ENCODE measurements at places on chromosomes 11 and 22.

DNA sequence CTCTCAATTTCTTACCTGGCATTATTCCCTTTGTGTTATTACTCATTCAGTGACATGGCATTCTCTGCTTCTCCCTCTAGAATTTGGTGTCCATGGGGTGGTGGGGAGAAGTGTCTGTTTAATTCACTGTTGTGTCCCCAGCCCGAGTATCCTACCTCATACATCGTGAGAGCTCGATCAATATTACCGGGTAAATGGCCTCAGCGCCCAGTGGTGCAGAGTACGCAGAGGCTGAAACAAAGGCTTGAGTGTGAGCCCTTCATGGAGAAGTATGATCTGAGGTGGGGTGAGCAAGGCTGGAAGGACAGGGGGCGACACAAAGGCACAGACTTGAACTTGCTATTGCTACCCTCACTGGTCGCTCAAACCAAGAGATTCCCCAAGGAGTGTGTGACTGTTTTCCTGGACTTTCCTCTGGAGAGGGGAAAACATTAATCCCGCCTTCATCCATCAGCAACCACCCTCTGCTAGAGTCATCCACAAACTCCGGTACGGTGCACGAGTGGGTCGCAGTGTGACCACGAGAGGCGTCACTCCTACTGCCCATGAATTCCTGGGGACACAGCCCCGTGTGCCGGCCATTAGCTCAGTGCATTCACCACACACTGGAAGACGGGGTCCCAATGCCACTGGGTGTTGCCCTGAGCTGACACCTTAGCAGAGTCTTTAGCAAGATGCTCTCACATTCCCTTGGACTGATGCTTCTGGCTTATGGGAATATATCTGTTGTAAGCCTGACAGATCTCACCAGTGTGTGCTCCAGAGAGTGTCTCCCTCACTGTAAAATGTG, 35.0 kb upstream of the CCND1 start:
- DNase-seq: no peak

DNA sequence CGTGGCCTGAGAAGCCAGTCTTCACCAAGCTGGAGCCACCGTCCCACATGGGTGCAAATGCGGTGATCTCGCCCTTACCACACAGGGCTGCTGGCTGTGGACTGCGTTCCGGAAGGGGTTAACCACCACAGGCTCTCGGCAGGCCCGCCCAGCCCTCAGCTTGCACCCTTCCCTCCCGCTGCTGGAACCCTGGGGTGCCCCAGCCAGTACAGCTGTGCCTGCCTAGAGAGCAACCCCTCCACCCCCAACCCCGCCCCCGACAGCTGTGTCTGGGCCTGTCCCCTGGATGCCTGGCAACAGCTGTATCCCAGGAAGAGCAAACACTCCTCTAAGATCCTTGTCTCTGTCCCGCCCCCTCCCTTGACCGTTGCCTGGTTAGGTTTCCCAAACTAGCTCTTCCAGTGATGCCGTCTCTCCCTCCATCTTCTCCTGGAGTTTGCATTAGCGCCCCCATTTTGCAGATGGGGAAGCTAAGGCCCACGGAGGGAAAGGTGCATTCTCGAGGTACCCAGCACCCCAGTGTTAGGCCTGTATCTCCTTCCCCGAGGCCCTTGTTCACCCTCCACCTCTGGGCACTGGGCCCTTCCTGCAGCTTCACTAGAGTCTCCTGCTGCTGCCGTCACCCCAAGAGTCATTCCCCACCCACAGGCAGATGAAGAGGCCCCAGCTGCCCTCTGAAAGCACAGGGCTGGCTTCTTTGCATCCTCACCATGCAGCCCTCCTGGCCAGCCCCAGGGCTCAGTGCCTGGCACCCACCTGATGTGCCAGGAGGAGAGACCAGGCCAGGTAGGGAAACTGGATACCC, 12.6 kb upstream of the COX8A start:
- DNase-seq: no peak

- no peak for DNase-seq
Observed at GRCh38 chr11:113304916-113305315, 9.5 kb upstream of the TTC12 start.

DNA sequence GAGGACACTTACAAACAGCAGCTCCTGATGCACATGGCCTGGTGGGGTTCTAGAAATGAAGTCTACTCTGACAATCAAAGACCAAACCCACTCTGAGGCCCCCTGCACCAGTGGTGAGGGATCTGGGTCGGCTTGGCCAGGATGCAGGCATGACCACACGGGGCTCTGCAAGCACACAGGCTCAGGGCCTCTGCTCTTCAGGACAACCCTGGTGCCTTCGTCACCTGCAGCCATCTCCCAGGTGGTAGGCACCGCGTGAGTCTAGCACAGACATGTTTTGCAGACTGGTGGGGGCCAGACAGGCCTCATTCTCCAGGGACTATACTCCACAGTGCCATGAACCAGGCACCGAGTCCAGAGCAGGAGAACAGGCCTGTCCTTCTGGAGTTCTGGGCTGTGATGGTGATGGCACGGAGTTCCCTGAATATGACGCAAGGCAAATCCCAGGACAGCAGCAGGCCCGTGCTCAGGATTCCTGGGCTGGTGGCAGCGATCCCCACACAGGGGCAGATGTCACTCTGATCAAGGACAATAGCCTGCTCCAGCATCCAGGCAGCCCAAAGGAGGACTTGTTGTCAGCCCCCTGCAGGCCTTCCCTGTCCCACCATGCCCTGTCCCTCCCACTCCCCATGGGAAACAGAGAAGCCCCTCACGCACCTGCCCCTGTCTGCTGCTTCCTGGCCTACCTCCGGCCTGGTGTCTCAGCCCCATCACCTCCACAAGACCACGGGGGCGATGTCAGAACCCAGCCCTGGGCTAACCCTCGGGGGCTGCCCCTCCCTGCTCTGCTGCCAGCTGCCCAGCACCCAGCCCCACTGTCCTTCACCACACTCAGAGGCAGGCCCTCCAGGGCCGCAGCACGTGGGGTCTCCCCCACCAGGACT, 36.1 kb downstream of the GNB1L start:
- no peak for DNase-seq

GRCh38 chr22:26848244-26848920, 191.0 kb downstream of the MIAT start:
- no peak for DNase-seq

DNA sequence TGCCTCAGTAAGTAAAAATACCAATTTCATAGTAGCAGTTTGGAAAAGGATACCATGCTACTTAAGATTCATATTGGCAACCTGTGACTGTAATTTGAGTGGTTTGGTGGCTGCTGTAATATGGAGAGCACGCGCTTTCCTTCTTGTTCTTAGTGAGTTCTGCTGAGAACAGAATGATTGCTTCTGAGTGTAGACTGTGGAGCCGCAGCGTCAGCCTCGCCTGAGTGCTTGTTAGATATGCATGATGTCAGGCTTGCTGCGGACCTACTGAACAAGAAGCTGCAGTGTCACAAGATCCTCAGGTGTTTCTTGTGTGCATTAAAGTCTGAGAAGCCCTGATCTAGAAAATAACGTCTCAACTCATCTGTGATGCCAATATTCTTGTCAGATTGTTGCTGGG, 143.2 kb downstream of the ARHGAP42 start:
- no peak for DNase-seq

DNA sequence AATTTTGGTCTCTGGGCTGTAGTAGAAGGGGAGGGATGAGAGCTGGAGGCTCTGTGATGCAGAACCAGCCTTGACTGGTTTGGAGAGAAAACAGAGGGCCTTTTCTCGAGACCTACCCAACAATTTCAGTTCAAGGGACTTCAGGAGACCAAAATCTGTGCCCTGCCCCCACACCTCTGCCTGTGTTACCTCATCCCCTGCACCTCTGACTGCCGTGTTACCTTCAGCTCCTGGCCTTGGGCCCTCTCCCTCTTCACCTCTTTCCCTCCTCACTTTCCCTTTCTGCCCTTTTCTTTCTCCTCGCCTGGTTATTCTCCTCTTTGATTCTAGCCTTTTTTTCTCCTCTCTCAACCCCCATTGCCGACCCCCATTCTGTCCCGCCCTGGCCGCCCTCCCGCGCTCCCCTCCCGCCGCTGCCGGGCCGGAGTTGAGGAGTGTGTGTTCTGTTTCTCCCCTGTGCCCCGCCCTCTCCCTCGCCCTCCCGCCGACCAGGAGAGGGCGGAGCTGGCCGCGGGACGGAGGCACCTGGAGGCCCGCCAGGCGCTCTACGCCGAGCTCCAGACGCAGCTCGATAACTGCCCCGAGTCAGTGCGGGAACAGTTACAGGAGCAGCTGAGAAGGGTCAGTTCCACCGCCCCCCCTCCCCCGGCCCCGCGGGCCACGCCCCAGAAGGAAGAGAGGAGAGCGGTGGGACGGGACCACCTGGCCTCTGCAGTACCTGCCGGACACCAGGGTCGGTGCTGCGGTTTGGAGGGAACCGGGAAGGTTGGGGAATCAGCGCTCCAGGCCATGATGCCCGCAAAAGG, 27.2 kb downstream of the PHLDB1 start:
- no peak for DNase-seq

DNA sequence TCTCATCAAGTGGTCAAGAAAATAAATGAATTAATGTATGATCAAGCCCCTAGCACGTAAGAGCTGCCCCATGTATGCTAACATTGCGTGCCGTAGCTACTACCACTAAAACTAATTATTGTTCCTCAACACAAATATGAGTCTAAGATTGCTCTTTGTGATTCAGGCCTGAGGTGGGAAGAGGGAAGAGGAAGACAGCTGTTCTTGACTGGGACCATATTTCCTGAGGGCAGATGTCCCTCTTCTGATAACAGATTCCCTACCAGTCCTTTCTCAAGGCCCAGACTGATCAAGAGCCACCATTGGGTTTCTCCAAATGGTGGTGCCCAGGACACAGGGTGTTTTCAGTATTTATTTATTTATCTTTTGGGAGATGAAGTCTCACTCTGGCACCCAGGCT, 87.2 kb upstream of the CADM1 start:
- DNase-seq: no peak

DNA sequence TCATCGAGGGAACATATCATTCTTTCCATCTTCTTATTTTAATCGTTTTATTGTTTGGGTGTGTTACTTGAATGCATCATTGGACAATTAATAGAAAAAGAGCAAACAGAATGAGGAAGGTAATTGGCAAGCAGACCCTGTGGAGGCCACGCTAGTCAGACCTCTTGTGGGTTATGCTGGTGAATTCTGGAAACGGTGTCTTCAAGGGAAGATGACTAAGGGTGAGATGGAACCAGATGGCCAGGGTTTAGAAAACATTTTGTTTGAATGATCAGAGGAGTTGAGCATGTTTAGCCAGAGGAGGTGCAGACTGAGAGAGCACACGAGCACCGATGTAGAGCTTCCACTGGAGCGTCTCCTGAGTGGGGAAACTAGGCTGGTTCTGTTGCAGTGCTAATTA, 8.5 kb downstream of the ST14 start:
- no peak for DNase-seq

GRCh38 chr11:125554038-125554437, 15.2 kb upstream of the EI24 start:
- no peak for DNase-seq

- DNase-seq: no peak
Observed at GRCh38 chr11:41534391-41534790, 74.9 kb upstream of the LRRC4C start.

DNA sequence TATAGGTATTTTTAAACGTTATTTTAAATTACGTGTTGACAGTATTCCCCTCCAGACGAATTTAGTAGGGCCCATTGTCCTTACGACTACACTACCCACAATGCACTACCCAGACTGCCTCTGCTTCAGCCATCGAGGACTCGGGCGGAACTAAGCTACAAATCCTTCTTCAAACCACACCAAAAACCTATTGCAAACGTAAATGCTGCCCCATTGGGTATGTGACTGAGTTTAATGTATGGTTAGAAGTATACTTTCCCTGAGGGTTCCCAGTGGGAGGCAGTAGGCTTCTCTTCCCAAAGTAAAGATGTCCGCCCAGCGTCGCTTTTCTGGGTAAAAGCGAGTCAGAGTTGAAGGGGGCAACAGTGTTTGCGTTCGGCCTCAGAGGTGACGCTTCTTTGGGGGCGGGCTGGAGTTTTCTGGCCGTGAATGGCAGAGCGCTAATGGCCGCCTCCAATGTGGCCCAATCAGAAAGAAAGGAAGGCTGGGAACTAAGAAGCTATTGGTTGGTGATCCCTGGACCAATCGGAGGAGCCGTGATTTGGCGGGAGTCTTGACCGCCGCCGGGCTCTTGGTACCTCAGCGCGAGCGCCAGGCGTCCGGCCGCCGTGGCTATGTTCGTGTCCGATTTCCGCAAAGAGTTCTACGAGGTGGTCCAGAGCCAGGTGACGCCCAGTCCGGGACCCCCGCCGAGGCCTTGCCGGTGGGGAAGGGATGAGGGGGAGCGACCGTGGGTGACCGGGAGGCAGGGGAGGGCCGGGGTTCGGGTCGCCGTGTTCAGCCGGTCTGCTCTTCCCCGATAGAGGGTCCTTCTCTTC, at the start of gene CDC45:
Gene CDC45 (plus strand): TSS at position 566 of the 818 bp plus-strand sequence. CDS start 49 bp downstream, at position 615.
- peak; percentile 74 for DNase-seq

- DNase-seq: no peak
Observed at GRCh38 chr11:1521382-1522080, 35.0 kb upstream of the MOB2 start.

GRCh38 chr11:60816590-60817157, 25.2 kb upstream of the CCDC86 start:
- no peak for DNase-seq

GRCh38 chr11:12787847-12788246, 113.6 kb downstream of the TEAD1 start:
- no peak for DNase-seq

- DNase-seq: no peak
Observed at GRCh38 chr11:113090716-113091480, 129.7 kb downstream of the NCAM1 start.

DNA sequence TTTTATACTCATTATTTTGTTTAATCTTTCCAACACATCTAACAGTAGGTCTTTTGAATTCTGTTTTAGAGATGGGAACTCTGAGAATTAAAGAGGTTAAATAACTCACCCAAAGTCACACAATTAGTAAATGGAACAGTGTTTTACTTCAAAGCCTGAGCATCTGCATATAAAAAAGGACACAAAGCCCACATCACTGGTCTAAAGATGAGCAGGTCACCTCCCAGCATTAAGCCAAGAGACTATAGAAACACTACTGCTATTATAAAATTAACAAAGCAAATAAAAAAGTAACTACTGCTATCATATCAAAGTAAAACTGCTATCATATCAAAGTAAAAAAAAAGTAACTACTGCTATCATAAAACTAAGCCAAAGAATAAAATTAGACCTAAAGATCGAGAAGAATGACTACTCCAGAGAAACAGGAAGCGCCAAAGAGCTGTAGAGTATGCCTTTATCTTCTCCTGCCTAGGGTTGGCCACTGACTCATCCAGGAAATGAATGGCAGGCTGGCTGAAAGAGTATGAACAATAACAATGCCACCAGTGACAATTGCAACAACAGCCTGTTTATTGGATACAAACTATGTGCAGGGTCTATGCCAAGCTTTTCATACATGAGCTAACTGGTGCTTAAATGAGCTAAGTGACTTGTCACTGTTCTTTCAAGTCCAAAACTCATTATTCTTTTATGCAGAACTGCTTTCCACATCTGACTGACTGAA, 1153.0 kb upstream of the TENM4 start:
- no peak for DNase-seq

Measured in esophagus squamous epithelium (tissue), 5 donors.